ENCODE measurements at places on chromosomes 2 and 18.

GRCh38 chr2:119216994-119217393, 6.6 kb upstream of the STEAP3 start:
- no peak for DNase-seq

- DNase-seq: no peak
These were observed 27.0 kb downstream of the GREB1 start for GRCh38 chr2:11560806-11561205.

DNA sequence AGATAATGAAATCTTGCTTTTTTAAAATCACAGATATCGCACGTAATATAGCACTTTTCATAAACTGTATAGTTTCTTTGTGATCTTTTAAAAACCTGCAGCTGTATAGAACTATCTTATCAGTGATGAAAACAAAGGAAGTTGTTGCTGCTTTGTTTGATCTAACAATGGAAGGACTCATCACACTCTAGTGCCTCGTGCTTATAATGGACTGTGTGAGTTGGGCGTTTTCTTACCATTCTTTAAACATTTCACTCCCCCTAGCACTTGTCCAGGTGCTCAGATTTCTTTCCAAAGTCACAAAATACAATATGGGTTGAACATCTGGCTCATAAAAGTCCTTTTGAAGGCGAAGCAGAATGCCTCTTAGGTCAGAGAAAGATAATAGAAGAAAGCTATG, 94.8 kb upstream of the SPATS2L start:
- DNase-seq: no peak

- DNase-seq: no peak
These were observed 89.2 kb downstream of the ZNF516 start for GRCh38 chr18:76405681-76406356.

Data from stimulated activated CD4-positive, alpha-beta T cell treated with anti-CD3 and anti-CD28 coated beads, Interleukin-15, amount 100 ng/mL, for 1 hour (primary cell).